ENCODE measurements at places on chromosomes 4 and X. TPM values are rescaled to one million over a fixed set of nuclear protein-coding genes. Genes with fewer than 3 reads are reported as not detected.

DNA sequence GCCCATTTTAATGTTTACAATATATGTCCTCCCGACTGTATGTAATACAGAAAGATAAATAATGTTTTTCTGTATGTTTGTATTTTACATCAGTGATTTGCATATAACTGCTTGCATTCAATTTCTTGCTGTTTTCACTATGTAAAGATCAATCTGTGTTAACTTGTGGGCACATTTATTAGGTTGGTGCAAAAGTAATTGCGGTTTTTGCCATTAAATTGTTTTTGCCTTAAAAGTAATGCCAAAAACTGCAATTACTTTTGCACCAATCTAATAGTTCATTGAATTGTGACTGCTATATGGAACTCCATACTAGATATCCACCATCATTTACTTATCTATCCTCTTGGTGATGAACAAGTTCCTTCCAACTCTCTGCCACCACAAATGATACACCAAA lies 73.9 kb upstream of the SRD5A3 start:
- DNase-seq = no peak
- H3K27me3 ChIP-seq = peaks cover 22% of the 10 kb centered on the region
- H3K27ac ChIP-seq = no peak overlapping the region
- no peaks in the 10 kb centered on the region for H3K4me1 ChIP-seq

- no peaks in the 10 kb centered on the region for H3K36me3 ChIP-seq
- H3K27ac ChIP-seq = no peak overlapping the region
- DNase-seq = no peak
- H3K4me1 ChIP-seq = peaks cover 16% of the 10 kb centered on the region
- no peaks in the 10 kb centered on the region for H3K27me3 ChIP-seq
These were observed 170.6 kb downstream of the ZNF330 start for GRCh38 chr4:141391293-141391692.

DNA sequence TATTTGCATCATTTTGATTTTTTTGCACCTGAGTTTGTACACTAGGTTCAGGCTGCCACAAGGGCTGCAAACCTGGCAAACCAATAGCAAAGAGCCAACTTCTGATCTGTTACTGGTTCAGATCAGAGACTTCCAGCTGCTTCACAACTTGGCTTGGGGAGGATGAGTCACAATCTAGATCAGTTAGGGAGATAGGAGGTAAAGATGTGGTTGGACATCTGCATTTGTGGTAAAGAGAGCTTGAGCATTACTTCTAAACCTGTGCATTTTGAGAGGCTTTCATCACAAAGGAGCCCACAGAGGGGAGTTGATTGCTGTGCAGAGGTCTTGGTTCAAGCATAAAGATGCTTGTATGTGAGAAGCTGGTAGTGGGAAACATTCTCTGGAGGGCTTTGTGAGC lies 34.5 kb downstream of the LINC00632 start:
- no peak overlapping the region for H3K27ac ChIP-seq
- H3K36me3 ChIP-seq = no peaks in the 10 kb centered on the region
- no peaks in the 10 kb centered on the region for H3K27me3 ChIP-seq
- no peak for DNase-seq

The USP17L25 gene
- total RNA-seq = not detected
